ENCODE measurements at places on chromosomes 3 and 15.

GRCh38 chr3:31699309-31699953, 166.7 kb downstream of the STT3B start:
- DNase-seq: no peak

GRCh38 chr15:34336231-34336990, 1.2 kb downstream of the SLC12A6 start:
- DNase-seq: no peak

DNA sequence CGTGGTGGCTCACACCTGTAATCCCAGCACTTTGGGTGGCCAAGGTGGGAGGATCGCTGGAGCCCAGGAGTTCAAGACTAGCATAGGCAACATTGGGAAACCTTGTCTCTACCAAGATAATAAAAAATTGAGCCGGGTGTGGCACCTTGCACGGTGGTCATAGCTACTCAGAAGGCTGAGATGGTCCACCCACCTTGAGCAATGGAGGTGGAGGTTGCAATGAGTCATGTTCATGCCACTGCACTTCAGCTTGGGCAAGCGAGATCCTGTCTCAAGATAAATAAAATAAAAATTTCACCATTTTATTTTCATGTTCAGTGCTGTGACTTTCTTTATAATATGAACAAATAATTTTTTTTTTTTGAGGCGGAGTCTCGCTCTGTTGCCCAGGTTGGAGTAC, 12.5 kb downstream of the MAPK6 start:
- no peak for DNase-seq

GRCh38 chr3:127735767-127736693, 63.3 kb downstream of the ABTB1 start:
- DNase-seq: peak; percentile 32

GRCh38 chr3:163561151-163561550, 1517.1 kb downstream of the SI start:
- DNase-seq: no peak

DNA sequence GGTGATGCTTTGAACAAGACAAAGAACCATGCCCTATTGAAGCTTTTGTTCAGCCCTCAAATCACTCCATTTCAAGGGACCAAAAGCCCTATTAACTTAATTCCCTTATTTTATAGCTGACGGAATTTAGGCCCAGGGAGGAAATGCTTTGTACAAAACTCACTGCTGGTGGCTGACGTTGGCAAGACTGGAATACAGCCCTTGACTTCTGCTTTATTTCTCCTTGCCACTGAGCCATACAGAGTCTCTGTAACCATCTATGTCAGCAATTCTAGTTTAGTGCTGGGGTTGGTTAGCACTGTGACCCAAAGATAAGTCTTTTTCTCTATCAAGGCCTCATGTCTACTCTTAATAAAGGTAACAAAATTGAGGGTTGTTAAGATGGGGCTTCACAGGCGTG, 316.1 kb upstream of the TPRG1 start:
- no peak for DNase-seq

GRCh38 chr15:85518979-85519761, 138.8 kb downstream of the AKAP13 start:
- no peak for DNase-seq

DNA sequence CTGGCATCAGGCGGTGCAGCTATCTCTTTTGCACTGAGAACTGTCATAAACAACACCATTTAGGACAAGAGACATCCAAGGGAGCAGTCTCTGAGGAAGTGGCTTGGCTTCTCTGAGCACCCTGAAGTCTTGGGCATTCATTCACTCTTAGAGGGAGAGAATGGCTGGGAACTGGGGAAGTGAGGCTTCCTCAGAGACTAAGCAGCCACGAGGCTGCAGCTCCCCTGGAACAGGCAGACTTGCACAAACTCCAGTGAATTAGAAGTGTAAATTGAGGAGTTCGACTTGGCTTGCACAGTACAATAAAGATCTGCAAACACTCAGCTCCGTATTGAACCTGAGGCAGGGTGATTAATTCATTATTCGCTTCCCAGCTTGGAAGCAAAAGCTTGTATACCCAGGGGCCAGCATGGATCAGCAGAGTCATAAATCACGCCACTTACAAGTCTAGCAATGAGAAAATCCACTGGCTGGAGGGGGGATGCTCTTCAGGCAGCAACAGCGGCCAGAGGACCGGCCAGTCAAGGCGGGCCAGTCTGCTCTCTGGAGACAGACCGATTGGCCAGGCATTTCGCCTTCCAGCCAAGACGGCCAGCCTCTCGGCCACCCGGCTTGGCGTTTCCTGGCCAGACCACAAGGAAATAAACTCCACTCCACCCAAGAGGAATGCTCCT, 118.8 kb upstream of the ADPGK start:
- no peak for DNase-seq

DNA sequence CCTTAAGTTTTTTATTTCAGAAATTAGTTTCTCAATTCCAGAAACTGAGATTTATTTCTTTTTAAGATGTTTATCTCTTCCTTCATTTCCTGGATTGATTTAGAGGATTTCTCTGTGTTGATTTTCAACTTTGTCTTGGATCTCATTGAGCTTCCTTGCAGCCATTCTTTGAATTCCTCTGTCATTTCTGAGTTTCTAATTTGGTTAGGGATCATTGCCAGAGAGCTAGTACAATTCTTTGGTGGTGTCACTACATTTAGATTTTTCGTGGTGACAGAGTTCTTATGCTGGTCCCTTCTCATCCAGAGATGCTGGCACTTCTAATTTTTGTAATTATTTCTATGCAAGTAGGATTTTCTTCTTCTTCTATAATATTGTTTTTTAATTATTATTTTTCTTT, 691.1 kb upstream of the NAALADL2 start:
- DNase-seq: no peak

GRCh38 chr15:28082891-28083684, 16.0 kb downstream of the OCA2 start:
- no peak for DNase-seq

- DNase-seq: no peak
These were observed 465.9 kb upstream of the DPPA4 start for GRCh38 chr3:109803274-109803673.

- DNase-seq: no peak
These were observed 148.9 kb downstream of the PLCL2 start for GRCh38 chr3:17033516-17034168.

DNA sequence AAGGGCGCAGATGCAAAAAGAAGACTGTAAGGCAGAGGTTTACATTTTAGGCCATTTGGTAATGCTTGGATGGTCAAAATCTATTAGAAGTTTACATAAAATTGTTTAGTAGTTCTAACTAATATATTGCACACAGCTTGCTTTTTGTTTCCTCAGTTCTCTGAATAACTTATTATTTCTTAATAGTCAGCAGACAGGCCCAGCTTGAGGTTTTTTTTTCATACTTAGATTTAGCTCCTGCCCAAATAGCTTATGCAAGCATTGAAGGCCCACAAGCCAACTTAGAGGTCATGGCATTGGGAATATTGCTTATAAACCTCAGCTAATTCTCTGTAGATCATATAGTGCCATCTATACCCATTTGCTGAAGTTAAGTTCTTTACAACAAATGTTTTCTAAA, 172.5 kb downstream of the RAP2B start:
- no peak for DNase-seq

DNA sequence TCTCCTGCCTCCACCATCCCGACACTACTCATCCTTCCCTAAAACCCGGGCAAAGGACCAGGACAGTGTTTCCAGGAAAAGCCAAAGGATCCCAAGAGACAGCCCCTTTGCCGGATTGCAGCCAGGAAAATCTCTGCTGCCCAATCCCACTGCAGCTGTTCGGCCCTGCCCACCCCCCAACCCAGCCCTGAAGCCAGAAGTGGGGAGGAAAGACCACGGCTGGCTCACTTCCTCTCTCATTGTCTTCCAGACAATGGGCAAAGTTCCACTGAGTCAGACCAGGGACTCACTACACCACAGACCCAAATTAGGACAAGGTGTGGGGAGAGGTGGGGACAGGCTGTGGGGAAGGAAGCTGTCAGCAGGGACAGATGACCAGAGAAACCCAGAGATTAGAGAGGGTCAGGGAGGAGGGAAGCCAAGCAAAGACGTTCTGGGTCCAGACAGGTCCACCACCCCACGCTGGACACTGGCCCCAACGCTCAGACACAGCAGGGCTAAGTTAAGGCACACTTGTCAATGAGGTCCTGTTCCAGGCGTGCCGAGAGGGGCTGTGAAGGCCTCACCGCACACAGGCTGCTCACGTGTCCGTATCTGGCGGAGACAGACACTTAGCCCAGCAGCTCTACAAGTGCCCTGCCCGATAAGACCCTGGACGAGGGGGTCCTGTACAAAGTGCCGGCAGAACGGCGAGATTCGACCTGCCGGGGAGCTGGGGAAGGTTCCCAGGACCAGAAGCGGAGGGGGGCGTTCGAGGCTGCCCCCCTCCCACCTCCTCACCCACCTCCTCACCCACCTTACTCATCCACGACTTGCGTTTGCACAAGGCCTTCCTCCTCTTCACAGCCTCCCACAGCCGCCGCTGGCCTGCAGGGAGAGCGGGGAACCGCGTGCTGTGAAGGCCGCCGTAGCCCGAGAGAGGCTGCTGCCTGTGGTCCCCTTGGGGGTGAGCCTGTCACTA, 21.9 kb downstream of the TNK2 start:
- DNase-seq: no peak

Data from uterus (tissue), 4 donors.